Islet precursor cell (in vitro differentiated cells): ENCODE measurements at places on chromosomes 2 and 18.

- DNase-seq = no peak
Measured at GRCh38 chr18:53458268-53458667, 766.2 kb downstream of the MBD2 start.

DNA sequence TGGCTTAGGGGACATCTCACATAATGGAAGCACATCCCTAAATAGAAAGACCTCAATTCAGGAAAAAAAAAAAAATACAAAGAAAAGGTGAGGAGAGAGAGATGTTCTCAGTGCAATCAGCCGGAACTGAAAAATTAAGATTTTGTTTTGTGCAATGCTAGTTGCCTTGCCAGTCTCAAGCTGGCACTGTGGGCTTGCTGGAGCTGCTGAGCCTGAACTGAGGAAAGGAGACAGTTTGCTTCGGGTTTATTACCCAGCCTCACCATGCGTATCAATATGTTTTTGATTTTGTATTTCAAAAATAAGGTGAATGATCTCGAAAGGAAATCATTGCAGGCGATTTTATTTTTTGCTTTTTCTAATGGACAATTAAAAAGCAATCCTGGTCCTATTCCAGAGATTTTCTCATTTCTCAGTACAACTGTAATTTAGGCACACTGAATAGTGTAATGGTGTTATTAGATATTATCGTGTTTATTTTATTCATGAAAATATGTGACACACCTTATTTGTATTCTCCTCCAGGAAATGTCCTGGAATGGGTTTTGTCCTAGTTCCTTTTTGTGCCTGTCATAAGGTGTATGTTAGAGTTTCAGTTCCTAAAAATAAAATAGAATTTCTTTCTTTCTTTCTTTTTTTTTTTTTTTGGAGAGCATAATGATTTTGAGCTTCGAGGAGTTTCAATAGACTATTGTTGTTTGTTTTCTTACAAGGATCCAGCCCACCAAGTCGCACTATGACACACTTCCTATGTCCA, 72.8 kb upstream of the ZEB2 start:
- DNase-seq = no peak

DNA sequence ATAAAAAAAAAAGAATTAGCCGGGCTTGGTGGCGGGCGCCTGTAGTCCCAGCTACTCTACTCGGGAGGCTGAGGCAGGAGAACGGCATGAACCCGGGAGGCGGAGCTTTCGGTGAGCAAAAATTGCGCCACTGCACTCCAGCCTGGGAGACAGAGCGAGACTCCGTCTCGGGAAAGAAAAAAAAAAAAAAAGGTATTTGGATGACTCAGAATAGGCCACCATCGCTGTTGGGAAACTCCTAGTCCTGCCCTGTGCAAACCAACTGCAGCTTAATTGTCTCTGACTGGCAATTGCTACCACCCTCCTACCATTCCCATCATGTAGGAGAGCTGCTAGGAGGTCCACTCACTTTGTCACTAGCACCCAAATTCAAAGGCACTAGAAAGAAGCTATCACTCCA, 43.5 kb downstream of the ATP8B1 start:
- DNase-seq = no peak

DNA sequence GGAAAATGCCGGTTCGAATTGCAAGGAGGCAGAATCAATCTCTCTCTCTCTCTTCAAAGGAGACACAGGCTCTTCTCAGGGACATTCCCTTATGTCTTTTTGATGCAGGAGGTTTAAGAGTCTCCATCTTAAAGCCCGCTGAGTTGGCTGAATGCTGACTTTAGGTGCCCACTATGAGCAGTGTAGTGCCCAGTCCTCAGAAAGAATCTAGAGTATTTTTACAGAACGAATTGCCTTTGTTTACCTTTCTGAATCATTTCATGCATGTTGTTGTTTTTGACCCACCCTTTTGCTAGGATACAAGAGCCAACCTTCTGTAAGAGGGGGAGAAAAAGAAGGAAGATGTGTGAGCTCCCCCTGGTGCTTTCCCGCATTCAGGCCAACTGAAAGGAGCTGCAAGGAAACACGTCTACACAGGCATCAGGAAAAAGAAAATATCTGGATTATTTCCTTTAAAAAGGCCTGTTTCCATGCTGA, 193.5 kb upstream of the TCF4 start:
- DNase-seq = peak; percentile 85

GRCh38 chr18:9366126-9366714, 31.6 kb downstream of the TWSG1 start:
- peak; percentile 86 for DNase-seq

- DNase-seq = peak; percentile 43
Measured at GRCh38 chr18:78912844-78913243, 66.8 kb upstream of the SALL3 start.

GRCh38 chr2:85959826-85960225, 71.0 kb upstream of the ST3GAL5 start:
- DNase-seq = no peak

GRCh38 chr2:96695602-96696001, 44.3 kb downstream of the LMAN2L start:
- DNase-seq = peak; percentile 50

DNA sequence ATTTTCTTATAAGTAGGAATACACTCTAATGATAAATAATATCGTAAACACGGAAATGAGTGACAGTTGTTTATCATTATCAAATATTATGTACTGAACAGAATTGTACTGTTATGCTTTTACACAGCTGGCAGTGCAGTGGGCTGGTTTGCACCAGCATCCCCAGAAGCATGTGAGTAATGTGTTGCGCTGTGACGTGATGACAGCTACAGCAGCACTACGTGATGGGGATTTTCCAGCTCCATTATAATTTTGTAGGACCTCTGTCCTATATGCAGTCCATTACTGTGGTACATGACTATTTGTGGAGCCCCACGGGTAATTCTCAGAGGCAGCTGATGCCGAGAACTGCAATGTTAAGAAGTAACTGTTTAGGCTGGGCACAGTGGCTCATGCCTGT, 77.3 kb upstream of the ATG16L1 start:
- DNase-seq = no peak

GRCh38 chr2:128531856-128532255, 213.2 kb upstream of the HS6ST1 start:
- no peak for DNase-seq

DNA sequence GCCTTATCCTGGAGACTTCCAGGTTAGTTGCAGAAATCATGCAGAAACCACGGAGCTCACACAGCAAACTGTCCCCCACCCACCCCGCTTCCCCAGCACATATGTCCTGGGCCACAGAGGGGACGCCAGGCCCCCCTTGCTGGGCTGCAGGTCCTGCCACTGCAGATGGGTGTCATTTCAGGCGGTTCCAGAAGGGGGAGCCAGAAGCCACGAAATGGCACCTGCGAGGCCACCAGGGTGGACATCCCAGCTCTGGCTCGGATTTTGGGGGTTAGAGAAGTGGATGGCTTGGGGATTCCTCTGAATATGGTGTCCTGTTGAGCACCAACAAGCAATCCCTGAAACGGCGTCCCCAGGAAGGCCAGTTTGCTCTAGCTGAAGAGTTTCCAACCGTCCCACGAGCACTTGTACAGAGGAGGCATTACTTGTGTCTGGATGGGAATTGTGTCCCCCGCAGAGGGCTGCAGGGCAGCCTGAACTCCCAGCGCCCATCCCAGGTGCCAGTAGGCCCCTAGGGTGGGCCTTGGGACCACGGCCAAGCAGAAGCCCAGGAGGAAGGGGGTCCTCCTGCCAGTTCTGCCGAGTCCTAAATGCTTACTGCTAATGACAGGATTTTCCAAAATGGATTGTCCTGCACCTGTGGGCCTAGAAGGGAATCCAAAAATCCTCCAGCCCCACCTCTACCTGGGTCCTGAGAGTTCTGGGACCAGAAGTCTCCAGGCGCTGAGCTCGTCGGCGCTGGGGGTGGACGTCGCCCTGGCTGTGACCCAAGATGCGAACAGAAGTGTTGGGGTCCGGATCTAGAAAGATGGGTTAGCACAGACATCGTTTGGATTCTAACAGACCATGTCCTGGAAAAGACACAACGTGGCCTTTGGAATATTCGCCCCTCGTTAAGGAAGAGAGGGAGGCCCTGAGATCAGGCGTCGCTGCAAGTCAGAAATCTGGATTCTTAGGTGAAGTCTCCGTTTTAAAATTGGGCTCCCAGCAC, 14.6 kb upstream of the NFATC1 start:
- DNase-seq = peak; percentile 81

- DNase-seq = no peak
Measured at GRCh38 chr2:102703748-102704147, 58.1 kb upstream of the TMEM182 start.

DNA sequence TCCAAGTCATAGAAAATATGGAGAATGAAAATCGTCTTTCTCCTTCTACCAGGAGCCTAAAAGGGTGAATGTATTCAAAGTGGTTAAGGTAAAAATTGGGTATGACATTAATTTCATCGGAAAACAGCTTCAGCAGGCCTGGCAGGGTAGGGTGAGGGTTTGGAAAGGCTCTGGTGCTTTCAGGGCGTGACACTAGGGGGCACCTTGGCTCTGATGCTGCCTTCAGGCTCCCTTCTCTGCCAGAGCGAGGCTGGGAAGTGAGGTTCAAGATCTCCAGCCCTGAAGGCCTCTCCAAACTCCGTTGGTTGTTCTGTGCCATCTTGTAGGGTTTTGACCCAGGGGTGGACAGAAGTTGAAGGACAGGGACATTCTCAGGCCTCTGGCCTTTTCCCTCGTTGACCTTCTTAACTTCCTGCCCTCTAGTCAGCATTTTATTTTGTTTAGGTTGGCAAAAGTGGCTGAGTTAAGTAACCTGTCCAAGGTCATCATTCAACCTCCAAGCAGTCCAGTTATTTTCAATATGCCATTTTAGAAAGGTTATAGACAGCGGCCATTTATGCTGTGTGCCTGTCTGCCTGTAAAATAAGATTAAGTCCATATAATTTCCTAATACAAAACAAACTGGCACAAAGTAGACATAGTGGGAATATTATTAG, 40.3 kb downstream of the EML6 start:
- no peak for DNase-seq

- no peak for DNase-seq
Measured at GRCh38 chr18:74901362-74902146, 303.9 kb downstream of the ZNF407 start.

- no peak for DNase-seq
Measured at GRCh38 chr2:225464346-225465025, 65.0 kb downstream of the NYAP2 start.

GRCh38 chr2:234880551-234881211, 71.1 kb upstream of the SH3BP4 start:
- peak; percentile 36 for DNase-seq

GRCh38 chr2:98717621-98718020, 13.3 kb downstream of the MGAT4A start:
- no peak for DNase-seq

DNA sequence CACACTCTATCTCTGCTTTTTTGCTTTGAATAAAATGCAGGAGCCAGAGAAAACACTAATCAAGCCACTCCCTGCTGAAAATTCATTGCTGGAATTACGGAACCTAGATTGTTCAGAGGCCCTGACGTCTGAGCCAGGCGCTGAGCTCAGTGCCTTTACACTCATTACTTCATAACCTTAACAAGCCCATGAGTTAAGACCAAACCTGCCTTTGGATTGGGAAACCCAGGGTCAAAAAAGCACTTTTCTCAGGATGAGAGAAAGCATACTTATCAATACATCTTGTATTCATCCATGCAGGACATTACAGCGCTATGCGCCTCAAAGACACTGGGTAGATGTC, 762 bp downstream of the INO80C start:
- no peak for DNase-seq

GRCh38 chr2:143645921-143646645, 516.9 kb downstream of the ARHGAP15 start:
- no peak for DNase-seq

- DNase-seq = peak; percentile 41
Measured at GRCh38 chr2:6627316-6627715, 238.4 kb downstream of the CMPK2 start.

- DNase-seq = no peak
Measured at GRCh38 chr2:236777408-236777807, 207.8 kb downstream of the ACKR3 start.

DNA sequence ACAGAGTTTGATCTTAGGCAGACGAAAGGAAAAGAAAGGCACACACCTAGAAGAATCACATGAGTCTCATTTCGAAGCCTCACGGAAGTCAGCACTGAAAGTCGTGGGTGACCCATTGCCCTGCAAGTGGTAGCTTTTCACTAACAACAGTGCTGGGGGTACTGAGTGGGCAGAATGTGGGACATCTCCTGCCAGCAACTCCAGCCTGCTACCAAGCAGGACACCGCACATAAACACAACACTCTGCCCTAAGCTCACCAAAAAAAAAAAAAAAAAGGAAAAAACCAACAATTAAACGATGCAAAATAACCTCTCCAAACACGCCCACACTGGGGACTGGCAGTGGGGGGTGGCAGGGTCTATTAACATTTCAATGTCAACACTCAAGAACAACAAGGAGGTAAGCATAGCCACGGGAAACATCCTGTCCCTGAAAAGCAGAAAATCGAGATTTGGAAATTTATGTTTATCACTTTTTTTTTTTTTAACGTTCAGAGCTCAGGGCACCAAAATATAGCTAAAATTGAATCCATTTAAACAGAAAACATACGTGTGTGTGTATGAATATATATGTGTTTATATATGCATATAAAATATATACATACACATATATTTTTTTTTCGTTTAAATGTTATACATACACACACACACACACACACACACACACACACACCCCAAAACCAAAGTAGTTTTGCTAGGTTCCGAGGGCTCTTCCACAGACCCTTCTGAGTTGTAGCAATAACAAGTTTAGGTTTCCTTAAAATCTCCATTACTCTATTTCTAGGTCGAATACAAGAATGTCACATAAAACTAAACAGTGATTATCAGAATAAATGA, 2.2 kb downstream of the INO80D start:
- no peak for DNase-seq

DNA sequence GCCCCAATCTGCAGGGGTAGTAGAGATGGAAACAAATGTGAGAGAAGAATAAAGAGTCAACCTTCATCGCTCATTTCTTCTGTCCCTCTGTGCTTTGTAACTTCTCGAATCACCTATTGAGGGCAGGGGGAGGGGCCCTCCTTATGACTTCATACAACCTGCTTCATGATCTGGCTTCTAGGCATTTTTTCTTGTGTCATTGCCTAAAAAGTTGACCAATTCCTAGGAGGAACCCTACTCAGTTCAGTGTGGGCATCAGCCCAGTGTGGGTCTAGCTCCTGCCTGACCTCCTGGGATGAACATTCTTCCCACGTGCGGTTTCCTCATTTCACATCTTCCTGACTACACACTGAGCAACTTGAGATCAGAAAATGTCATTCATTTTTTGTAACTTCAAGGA, 46.3 kb upstream of the CREB1 start:
- DNase-seq = no peak
